ENCODE measurements at places on chromosomes 5 and 9. TPM values are rescaled to one million over a fixed set of nuclear protein-coding genes. Genes with fewer than 3 reads are reported as not detected.

GRCh38 chr9:114738581-114739316 lies 56.8 kb upstream of the TEX48 start:
- DNase-seq = peak; percentile 60

DNA sequence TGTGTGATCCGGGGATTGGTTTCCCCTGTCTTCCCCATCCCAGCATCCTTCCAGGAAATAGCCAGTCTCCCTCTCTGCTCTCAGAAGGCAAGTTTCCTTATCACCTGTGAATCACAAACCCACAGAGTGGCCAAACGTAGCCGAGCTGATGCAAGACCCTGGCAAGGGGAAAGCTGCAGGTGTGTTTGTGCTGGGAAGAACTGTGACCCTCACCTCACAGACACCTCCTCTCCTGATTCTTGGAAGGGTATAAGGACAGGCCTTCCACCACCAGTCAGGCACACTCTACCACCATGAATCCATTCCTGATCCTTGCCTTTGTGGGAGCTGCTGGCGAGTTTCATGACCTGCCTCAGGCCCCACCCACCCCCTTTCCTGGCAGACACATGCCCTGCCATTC lies at the start of gene PRSS3:
TSS of gene PRSS3 (plus strand) at position 281 of the 400 bp plus-strand sequence. CDS start at position 294, 13 bp downstream.
- DNase-seq = no peak

- DNase-seq = no peak
These were observed 234.4 kb upstream of the GRAMD2B start for GRCh38 chr5:126188804-126189203.

DNA sequence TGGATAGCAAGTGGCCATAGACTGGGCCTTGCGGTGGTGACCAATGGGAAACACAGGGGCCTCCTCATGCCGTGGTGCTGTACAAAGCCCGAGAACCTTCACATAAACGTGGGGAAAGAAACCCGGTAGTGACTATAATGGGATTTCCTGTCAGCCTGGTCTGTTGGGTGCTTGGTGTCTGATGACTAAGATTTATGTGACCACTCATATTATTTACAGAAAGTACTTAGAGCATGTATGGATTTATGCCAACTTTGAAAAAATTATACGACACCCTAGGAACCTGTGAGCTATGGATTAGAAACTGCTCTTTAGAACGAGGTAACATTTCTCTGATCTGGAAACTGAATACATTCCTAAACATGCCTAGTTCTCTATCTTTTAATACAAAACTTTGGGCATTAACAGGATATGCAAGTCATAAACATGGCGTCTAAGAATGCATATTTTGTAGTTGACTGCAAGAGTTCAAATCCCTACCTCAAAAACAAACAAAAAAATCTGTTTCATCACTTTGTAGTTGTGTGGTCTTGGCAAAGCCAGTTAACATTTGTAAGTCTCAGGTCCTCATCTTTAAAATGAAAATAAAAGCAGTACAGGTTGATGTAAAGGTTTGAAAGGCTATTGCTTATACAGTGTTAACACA lies 85.4 kb downstream of the TMEM167A start:
- DNase-seq = no peak

GRCh38 chr9:115759426-115759825 lies 394.2 kb upstream of the PAPPA start:
- no peak for DNase-seq

GRCh38 chr9:98807814-98808195 lies 335 bp downstream of the GALNT12 start:
- no peak for DNase-seq

DNA sequence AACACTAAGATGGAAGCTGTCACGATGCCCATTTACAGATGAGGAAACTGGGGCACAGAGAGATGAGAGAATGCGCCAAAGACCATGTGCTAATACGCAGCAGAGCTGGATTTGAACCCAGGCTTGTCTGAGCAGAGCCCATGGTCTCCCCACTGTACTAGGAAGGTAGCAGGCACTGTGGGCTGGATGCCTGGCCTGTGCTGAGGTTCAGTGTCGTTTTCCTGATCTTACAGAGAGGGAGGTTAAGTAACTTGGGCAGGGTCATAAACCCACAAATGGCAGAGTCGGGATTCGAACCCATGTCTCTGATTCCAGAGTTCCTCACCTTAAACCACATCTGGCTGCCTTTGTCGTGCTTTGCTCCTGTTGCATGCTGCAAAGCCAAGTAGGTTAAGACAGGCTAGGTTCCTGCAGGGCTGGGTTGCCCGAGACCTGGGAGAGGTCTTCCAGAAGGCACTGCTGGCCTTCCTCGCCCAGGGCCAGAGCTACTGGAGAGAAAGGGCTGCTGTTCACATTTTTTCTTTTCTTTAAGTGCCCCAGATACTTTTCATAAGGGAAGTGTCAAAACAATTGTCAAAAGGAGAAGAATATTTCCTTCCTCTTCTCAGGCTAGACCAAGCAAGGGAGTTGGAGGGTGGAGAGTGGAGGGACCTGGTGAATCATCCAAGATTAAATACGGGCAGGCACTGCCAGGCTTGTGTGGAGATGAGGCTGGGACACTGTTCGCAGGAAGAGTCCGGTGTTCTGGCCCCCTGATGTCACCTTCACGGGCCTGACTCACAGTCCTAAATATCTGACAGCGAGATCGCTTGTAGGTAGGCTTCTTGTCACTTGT lies 3.2 kb downstream of the NEK6 start:
- no peak for DNase-seq

DNA sequence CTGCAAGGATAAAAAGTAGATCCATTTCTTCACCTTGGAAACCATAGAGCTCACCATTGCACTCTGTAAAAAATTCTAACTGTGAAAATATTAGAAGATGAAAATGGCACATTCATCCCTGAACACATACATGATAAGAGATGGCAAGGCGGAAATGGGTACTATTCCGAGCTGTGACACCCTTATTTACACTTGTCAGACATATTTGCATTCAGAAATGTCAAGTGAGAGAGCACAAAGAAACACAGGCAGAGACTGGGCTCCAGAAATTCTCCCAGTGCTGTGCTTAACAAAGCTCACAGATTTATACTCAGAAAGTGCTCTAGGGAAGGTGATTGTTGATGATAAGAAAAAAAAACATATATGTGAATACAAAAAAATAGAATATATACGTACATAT lies 170.3 kb upstream of the PUM3 start:
- DNase-seq = no peak

DNA sequence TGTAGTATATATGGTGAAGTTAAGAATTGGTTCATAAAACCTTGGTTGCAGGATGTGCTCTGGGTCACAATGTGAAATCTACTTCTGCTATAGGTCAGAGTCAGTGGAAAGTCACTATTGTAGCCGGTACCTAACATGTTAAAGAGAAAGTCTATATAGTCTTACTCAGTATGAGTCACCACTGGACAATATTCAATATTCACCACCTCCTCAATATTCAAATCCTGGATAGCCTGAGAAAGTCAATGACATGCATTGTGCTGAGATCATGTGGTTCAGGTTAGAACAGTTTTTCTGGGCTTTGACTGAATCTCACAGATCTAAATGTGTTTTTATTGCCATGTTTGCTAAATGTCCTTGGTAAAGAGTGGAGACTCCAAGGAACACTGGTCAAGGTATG lies 108.8 kb downstream of the HMHB1 start:
- no peak for DNase-seq

DNA sequence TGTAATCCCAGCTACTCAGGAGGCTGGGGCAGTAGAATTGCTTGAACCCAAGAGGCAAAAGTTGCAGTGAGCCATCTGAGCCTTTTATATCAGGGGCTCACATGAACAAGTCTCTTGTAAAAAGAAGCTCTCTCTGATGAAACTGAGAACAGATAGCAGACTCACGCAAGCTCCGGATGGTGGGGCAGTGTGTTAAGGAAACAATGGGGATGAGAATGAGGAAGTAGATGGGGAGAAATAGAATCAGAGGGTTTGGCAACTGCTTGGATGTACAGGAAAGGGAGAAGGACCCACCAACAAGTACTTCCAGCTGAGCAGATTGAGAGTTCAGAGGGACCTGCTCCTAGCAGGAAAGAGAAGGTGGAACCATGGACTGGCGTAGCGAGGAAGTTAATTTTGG lies 18.6 kb downstream of the TMEM252 start:
- no peak for DNase-seq

DNA sequence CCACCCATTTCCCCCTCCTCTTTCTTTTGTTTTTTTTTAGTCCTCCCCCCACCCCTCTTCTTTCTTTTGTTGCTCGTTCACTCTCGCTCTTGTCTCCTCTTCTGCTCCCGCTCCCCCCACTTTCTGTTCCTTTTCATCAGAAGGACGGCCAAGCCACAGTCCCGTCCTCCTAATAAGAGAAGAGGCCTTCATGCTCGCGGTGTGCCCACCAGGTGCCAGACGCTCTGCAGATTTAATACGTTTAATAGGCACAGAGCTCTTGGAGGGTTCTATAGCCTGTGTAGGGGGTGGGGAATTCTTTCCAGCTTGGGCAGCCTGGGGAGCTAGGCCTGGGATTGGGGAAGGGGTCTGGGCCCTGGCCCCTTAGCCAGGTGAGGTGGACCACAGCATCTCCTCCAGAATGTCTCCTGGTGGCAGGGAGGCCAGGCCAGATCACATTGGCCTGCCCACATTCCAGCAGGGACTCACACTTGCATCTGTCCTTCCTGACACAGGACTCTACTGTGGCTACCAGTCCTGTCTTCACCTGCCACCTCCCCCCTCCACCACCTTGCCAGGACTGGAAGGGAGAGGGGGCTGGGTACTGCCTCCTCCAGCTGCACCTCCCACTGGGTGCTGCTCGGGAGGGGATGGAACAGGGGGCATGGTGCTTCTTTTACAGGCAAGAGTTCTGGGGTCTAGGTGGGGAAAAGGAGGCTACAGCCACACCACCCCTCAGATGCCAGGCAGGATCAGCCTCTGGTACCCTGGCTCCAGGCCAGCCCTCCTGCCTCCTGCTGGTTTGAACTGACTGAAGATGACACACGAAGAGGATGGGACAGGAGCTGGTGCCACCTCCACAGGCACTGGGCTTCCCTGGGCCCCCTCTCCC lies 6.1 kb upstream of the BARX1 start:
- no peak for DNase-seq

GGTA1 gene
- total RNA-seq = 3.1 TPM

NR6A1 gene
- not detected for total RNA-seq

PCDHB4 gene
- total RNA-seq = 10.5 TPM

PTGR1 gene
- total RNA-seq = 0.77 TPM

LRRC19 gene
- total RNA-seq = not detected

CKMT2 gene
- total RNA-seq = 3.5 TPM

C5orf58 gene
- total RNA-seq = not detected

ST8SIA4 gene
- total RNA-seq = 15.5 TPM

NMUR2 gene
- not detected for total RNA-seq

JAKMIP2 gene
- 9.3 TPM for total RNA-seq

CDKN2A gene
- total RNA-seq = not detected

All from uterus (tissue), 4 donors.